NCI-H1105 (cell line): ENCODE measurements at places on chromosomes 12 and 14.

DNA sequence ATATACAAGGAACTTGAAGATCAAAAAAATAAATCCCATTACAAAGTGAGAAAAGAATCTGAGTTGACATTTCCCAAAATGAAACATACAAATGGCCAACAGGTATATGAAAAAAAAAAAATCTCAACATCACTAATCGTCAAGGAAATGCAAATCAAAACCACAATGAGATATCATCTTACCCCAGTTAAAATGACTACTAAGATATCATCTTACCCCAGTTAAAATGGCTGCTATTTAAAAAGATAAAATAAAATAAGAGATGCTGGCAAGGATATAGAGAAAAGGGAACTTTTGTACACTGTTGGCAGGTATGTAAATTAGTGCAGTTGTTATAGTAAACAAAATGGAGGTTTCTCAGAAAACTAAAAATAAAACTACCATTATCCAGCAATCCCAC lies 44.4 kb downstream of the PLEKHG7 start:
- DNase-seq: no peak

DNA sequence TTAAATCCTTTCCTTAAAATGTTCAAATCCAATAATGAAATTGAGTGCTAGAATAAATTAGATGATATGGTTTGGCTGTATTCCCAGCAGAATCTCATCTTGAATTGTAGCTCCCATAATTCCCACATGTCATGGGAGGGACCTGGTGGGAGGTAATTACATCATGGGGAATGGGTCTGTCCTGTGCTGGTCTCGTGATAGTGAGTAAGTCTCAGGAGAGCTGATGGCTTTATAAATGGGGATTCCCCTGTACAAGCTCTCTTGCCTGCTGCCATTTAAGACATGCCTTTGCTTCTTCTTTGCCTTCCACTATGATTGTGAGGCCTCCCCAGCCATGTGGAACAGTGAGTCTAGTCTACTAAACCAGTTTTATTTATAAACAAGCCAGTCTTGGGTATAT lies 508.5 kb downstream of the ETNK1 start:
- no peak for DNase-seq

DNA sequence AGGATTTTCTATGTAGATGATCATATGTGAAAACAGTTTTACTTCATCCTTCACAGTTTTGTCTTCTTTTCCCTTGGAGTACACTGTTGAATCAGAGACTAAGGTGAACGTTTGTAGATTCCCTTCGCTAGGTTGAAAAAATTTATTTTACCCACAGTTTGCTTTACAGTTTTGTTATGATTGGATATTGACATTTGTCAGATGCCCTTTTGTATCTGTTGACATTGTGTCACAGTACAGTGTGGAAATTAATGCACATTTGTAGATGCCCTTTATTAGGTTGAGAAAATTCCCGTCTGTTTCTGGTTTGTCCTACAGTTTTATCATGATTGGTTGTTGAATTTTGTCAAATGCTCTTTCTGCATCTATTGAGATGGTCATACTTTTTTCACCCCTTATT lies 13.3 kb downstream of the G2E3 start:
- DNase-seq: no peak

DNA sequence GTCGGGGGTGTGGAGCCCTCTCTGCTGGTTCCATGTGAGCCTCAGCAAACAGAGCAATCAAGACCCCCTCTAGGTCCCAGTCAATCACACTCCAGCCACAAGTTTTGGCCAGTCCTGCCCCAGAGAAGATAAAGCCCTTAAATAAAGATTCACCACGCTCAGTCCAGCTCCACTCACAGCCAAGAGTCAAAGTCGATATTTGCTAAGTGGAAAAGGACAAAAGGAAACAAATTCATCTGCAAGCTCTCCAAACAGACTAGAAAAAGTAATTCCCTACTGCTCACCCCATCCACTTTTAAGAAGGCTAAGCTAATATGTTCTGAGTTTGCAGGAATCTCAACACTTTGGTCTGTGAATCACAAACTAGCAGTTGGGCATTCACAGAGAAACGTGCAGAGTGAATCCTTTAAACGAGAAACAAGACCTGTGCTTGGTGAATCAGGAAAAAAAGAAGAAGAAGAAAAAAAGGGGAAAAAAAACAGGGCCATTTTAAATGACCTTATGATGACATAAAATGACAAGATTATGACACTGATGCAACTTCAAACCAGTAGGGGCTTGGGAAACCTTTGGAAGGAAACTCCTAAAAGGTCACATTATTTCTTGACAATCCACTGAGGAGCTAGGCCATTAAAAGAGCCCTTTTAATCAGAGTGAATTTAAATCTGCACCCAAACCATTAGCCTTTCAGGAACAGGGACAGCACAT lies 41.8 kb upstream of the FOXN3 start:
- no peak for DNase-seq

GRCh38 chr12:122961531-122962329 lies 4.5 kb downstream of the ABCB9 start:
- peak; percentile 50 for DNase-seq

- DNase-seq: no peak
Measured at GRCh38 chr12:62635649-62636048, 169.0 kb downstream of the MON2 start.

GRCh38 chr14:53148671-53149070 lies 4.5 kb downstream of the DDHD1 start:
- DNase-seq: no peak

DNA sequence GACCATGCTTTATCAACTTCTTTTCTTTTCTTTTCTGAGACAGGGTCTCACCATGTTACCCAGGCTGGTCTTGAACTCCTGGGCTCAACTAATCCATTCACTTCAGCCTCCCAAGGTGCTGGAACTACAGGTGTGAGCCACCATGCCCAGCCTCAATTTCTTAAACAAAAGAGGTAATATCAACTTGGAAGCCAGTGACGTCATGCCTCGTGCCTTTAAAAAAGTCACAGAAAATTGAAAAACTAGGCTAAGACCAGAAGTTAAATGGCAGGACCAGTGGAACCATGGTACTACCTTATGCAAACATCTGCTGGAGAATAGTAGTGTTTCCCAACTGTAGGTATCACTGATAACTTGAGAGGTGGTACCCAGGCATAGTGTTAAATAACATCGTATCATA lies 103.3 kb downstream of the KSR2 start:
- DNase-seq: no peak

DNA sequence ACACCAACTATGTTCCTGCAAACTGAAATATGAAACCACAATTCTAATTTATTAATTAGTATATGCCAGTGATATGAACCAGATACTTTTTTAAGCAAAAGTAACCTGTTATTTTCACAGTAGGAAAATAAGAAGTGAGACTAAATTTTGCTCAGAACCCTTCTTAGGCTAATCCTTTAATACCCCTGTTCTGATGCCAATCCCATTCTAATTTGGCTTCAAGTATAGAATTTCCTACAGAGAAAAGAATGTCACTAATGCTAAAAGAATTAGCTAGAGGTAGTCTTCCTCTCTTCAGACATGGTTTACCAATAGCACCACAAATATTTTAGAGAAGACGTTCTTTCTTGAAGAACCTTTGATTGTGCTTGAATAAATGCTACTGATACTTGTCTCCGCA lies 758.4 kb downstream of the FLRT2 start:
- DNase-seq: no peak

- no peak for DNase-seq
Measured at GRCh38 chr12:31317471-31318395, 8.2 kb downstream of the SINHCAF start.

DNA sequence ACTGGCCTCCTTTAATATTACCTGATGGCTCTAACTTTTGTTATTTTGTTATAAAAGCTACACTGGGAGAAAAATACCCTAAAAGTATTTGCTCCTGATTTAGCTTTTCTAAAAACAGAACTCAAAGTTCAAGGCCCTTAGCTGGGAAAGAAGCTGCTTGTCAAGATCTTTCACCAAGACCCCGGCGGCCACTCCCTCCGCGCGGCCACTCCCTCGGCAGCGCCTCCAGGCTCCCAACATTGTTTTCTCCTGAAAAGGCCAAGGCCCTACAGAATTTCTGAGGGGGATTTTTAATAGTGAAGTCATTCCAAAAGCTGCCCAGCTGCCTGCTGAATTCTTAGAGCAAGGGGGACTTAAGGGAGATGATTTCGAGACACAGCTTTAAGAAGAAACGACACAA lies 96.4 kb downstream of the NTN4 start:
- DNase-seq: no peak

DNA sequence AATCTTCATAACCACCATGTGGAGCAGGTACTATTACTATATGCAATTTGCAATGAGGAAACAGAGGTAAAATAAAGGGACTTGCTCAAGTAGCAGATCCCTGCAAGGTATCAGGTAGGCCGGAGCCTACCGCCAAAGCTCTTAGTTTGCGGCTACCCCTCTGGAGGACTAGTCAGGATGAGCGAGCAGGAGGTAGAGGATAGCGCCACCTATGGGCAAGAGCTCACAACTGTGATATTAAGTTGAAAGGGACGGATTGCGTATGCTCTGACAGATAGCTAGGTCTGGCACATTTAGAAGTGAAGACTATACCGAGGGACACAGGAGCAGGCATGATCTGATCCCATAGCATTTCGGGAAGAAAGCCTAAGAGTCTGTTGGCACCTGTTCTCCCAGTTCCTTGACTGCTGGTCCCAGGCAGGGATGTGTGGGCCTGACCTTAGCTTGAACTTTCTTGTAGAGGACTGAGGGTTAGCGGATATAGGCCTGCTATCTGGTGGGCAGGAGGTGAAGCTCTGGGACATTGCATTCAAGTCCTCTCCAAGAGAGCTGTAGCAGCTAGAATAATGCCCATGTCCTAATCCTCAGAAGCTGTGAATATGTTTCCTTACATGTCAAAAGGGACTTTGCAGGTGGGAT lies 48.0 kb downstream of the SLC17A8 start:
- no peak for DNase-seq

GRCh38 chr12:78490861-78491260 lies 373.7 kb upstream of the SYT1 start:
- no peak for DNase-seq

- no peak for DNase-seq
Measured at GRCh38 chr12:79266343-79267144, 402.0 kb downstream of the SYT1 start.

GRCh38 chr12:11849757-11850504 lies 200.5 kb downstream of the ETV6 start:
- no peak for DNase-seq

- no peak for DNase-seq
Measured at GRCh38 chr14:61578745-61579144, 116.6 kb upstream of the HIF1A start.

DNA sequence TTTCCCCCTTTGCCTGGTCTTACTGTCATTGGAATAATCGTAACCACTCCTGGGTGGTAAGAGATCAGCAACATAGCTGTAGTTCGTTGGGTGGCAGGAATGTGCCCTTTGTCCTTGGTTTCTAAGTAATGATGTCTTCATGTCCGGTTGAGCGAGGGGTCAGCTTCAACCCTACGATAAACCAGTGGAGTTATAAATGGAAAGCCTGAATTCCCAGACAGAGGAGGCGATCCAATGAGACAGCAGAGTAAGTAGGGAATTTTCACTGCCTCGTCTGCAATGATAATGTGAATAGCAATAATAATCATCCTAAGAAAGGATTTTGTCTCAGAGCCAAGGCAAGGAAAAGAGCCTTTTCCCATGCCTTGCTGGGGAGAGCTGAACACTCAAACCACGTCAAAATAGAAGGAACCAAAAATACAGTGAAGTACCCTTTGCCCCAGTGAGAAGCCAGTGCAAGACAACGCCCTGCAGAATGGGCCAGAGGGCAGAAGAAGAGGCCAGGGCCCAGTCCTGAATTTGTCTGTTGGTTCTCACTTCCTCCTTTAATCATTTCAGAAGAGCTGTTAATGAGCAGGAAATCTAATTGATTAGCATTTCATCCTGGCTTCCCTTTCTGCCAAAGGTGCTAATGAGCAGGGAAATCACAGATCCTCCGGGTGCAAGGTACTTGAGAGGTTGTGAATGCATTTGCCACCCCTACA lies 330.7 kb downstream of the CACNA1C start:
- DNase-seq: no peak

DNA sequence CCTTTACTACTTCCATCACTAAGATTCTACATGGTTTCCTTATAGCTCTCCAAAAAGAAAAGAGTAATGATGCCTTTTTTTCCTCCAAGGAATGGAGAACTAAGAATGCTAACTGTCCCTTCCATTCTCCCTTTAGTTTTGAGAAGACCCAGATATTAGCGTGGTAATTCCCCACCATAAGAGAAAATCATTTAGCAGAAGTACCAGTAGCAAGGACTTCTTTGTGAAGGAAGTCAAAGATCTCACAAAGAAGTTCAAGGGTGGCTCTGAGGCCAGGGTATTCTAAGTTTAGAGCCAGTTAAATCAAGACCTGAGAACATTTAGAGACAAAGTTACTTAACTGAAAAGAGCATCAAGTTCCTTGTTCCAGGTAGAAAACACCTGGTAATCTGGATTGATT lies 7.3 kb downstream of the USP15 start:
- DNase-seq: no peak

- DNase-seq: no peak
Measured at GRCh38 chr12:57554897-57555296, 5.1 kb downstream of the KIF5A start.

DNA sequence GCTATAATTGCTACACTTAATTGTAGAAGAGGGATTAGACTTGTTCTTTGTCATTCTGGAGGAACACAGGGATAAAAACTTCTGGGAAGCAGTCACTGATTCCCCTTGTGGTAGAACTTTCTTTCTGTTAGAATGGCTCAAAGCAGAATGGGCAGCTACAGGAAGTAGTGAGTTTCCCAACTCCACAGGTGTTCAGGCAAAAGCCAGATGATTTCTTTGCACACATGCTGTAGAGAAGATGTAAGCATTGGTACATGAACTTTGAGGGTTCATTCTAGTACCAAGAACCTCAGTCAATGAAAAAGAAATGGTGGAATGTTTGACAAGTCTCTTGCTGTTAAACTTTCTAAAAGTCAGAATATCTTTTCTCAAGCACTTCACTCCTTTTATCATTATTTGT lies 4.3 kb downstream of the NDUFA9 start:
- no peak for DNase-seq

- no peak for DNase-seq
Measured at GRCh38 chr12:53744751-53745150, 7.0 kb downstream of the CISTR start.
